Midbrain (tissue), 1 donor: ENCODE measurements at places on chromosomes 3 and 15.
A peak's percentile ranks its signal among the peaks of the same experiment; 100 is the strongest.

- no peak for DNase-seq
Measured at GRCh38 chr15:97899981-97900380, 60.5 kb upstream of the ARRDC4 start.

- DNase-seq = no peak
Measured at GRCh38 chr3:11305509-11305908, 33.3 kb downstream of the ATG7 start.

GRCh38 chr3:193788189-193788991 is 195.4 kb downstream of the OPA1 start:
- peak; percentile 68 for DNase-seq

- no peak for DNase-seq
Measured at GRCh38 chr3:147371771-147372340, 34.5 kb downstream of the ZIC4 start.

DNA sequence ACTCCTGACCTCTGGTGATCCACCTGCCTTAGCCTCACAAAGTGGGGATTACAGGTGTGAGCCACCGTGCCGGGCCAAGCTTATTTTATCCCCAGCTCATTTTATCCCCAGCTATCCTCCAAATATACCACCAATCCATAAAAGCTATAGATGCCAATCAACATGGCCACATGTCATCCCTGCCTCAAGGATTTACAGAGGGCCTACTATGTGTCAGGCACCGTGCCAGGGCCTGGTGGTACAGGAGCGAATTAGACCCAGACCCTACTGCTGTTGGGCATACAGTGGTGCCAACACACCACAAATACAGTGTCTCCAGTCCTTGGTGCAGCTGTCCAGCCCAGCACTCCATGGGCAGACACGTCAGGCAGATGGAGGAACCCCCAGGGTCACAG is 73.4 kb downstream of the SCN5A start:
- DNase-seq = no peak

DNA sequence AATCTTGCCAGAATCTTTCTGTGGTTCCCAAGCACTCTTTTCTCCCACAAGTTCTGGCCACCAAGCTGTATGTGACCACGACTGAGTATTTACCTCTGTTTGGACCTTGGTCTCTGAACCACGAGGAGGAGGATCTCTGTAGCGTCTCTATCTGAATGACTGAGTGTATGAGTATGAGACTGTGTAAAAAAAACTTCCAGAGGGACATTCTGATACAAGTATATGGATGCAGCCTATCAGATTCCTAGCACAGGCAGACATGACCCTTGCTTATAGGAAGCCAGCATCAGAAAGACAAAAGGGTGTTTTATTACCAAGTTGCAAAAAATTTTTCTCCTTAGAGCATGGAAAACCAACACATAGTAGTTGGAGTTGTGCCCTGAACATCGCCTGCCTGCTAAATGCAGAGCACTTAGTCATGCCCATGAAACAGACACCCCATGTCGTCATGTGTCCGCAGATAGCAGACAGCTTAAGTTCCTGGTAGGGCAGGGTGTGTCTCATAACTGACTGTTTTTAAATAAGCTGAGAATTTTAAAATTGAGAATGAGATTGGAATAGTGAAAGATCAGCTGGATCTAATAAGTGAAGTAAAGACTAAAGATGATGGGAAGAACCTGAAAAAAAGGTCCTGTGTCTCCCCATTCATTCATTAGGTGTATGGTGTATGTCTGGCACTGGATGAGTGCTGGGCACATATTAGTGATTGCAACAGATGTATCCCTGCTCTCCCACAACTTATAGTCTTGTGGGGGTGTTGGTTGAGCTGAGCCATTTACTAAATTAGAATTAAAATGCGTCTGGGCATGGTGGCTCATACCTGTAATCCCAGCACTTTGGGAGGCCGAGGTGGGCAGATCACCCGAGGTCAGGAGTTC is 30.9 kb downstream of the DAG1 start:
- DNase-seq = no peak

DNA sequence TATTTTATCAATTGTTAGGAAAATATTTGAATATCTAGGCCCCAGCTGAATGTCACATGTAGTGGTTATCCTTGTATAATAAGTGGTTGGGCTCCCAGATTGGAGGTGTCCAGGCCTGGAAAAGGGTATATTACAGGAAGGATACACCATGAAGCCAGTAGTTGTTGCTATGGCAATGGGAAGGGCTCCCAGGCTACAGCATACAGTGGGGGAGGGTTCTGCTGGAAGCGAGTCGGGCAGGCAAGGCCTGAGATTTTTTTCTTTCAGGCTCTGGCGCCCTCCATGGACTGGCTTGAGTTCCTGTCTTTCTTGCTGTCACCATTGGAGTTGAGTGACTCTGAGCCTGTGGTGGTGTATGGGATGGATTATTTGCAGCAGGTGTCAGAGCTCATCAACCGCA is 8.9 kb downstream of the ECE2 start:
- peak; percentile 55 for DNase-seq

DNA sequence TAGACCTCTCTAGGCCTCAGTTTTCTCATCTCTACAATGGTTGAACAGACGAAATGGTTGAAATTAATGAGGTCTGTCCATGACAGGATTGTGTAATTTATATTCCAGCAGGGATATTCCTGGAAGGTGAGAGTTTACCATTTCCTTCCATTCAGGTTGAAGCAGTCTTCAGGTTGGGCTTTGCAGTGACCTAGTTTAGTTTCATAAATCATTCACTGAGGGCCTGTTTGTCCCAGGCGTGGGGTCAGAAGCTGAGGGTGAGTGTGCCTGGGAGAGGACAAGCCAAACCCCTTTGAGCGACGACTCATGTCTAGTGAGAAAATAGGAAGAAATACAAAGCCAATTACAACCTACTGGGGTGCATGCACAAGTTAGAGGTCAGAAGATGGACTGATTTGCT is 57.2 kb upstream of the CACNA2D3 start:
- no peak for DNase-seq
